ENCODE measurements at places on chromosomes 7 and 10. TPM values are rescaled to one million over a fixed set of nuclear protein-coding genes. Genes with fewer than 3 reads are reported as not detected.

The ZNF789 gene
- total RNA-seq: 6.6 TPM

The AGR2 gene
- not detected for total RNA-seq

The VDAC2 gene
- total RNA-seq: 165 TPM

The GDF2 gene
- not detected for total RNA-seq

The ERV3-1 gene
- 8.5 TPM for total RNA-seq

The PHKG1 gene
- 1.2 TPM for total RNA-seq

The GNGT1 gene
- total RNA-seq: not detected

The BMPER gene
- total RNA-seq: 10.2 TPM

The OPN1SW gene
- total RNA-seq: not detected

The SPDYE5 gene
- total RNA-seq: not detected

The GPR26 gene
- total RNA-seq: not detected

The PON2 gene
- total RNA-seq: 41.2 TPM

The GNG11 gene
- 74.1 TPM for total RNA-seq

The TMEM176B gene
- total RNA-seq: not detected

The CLCN1 gene
- total RNA-seq: not detected
